ENCODE measurements at places on chromosomes 1 and 21.

DNA sequence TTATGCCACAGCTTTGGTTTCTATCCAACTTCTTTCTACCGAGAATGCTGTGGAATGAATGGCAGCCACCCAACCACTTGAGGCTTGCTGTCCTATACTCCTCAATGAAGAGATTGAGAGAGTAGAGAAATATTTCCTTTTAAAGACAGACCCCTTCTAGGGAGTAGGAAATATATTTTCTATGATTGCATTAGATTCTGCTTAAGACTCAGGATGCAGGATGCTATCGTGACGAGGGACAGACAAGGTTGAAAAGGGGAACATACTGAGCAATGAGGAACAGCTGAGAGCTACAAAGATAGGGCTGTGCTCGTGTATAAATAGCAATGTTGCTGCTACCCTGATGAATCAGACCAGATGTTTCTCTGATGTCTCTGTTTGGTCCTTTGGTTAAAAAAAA is 7.1 kb upstream of the RASAL2 start:
- DNase-seq: no peak

DNA sequence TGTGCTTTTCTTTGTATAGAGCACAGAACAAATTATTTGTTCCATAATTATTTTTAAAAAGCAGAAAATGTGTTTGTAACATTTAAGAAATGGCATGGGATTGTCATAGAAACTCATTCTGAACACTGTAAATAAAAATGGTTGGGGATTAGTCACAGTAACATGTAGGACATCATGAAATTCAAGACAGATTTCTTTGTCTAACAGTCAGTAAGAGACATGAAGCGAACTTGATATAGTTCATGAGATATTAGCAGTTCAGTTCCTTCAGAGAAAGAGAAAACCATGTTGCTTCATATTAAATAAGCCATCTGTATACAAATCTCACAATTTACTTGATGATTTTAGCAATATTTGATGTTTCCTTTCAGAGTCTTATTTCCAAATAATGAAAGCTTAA is 19.7 kb downstream of the NFIA start:
- DNase-seq: no peak

DNA sequence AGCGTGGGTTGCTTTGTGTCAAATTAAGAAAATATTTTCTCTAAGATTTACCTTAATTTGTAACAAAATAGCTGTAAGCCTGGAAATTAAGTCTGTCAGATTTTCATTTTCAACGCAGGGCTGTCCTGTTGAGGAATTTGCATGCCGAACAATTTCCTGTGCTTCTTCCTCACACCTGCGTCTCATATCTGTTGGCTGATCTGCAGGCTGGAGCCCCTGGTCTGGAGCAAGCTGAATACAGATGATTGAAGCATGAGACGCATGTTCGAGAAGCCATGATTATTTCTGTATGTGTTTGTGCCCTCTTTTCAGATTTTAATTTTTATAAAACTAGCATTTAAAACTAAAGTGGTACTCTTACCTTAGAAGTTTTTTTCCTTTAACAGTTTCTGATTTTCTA is 9.8 kb downstream of the MIXL1 start:
- no peak for DNase-seq

DNA sequence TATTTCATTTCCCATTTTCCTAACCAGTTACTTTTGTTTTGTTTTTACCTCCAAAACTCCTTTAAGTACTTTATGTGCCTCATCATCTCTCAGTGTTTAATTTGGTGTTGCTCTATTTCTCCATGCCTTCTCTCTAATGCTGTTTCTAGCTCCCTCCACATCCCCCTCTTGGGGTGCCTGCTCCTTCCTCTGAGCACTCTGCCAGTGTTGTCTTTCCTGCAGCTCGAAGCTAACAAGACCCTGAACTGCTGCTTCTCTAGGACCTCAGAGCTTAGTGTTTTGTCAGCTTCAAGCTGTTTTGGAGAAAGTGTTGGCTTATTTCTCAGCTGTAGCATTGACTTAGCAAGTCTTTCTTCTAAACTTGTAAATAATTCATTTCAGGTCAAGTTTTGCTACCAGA is 290.6 kb downstream of the DPYD start:
- DNase-seq: no peak

DNA sequence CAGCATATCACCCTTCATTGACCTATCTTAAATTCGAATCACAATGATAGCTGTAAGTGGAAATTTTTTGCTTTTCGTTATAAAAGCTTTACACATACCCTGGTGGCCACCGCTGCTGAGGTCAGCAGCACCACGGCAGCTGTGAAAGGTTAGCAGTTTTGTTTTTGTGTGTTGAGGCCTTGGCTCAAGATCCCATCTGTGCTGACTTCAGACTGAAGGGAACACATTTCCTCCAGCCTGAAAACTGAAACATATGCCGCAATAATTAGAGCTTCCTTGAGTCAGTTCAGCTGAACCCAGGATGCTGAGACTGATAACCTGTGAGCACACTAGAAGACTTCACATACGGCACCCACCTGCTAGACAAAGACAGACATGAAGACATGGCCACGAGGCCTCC is 103.0 kb downstream of the SMYD3 start:
- DNase-seq: no peak

- DNase-seq: no peak
These were observed 35.3 kb downstream of the HLX start for GRCh38 chr1:220914283-220915116.

DNA sequence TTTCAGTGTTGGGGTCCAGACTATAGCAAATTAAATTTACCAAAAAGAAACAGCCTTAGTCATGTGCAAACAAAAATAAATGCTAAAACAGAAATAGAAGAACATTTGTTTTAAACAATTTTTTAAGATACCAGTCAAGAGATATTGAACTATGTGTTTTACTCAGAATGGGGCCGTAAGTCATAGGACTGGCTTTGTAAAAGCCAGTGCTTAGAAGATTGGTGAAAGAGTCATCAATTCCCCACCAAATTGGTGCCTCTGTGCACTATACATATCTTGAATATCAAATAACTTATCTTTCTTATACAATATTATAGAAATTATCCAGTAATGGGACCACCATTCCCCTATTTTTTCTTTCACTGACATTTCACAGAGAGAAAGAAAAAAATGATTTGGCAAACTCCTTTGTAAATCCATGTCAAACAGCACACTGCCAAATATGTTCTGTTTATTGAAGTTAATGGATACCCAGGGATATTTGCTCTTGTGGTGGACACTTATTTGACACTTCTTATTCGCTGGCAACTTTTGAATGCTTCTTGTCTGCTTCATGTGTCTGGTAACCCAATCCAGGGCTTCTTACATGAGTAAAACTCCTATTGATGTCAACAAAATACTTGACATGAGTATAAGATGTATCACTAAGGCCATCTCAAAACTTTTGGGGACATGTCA is 145.7 kb upstream of the PKN2 start:
- DNase-seq: no peak

- DNase-seq: no peak
These were observed 34.8 kb downstream of the KIAA1614 start for GRCh38 chr1:180947499-180947885.

GRCh38 chr1:70504821-70505193 is 93.7 kb downstream of the CTH start:
- no peak for DNase-seq

- DNase-seq: peak; percentile 90
These were observed 100.0 kb upstream of the HNRNPU start for GRCh38 chr1:244964112-244964971.

- DNase-seq: peak; percentile 24
These were observed 20.8 kb downstream of the LRRC8B start for GRCh38 chr1:89545264-89546038.

GRCh38 chr1:155910621-155911121 is 478 bp downstream of the RIT1 start:
- peak; percentile 41 for DNase-seq

DNA sequence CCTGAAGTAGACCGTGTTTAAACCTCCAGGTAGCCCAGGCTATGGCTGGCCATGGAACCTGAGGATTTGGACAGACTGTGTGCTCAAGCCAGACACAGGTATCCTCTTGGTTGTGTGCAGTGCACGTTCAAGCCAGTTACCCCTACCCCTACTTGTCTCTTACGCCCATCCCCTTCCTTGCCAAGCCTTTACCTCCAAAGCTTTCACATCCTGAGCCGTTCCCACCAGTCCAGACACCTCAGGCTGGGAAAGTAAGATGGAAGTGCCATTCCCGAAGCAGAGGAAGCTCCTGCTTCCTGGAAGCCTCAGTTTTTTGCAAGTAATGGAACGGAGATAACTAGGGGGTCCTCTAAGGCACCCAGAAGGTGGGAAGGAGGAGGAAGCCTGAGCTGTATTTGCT is 41.5 kb upstream of the HMGB4 start:
- no peak for DNase-seq

GRCh38 chr1:202279806-202280205 is 61.9 kb downstream of the UBE2T start:
- DNase-seq: peak; percentile 9
